ENCODE measurements at places on chromosomes 3 and 15.

- no peak for DNase-seq
These were observed 66.8 kb upstream of the BCHE start for GRCh38 chr3:165903885-165904630.

- DNase-seq = no peak
These were observed 243.1 kb upstream of the SETMAR start for GRCh38 chr3:4060064-4060463.

GRCh38 chr15:62307551-62307950 is 142.5 kb upstream of the C2CD4B start:
- no peak for DNase-seq

- DNase-seq = peak; percentile 22
These were observed 579 bp upstream of the PLAAT1 start for GRCh38 chr3:193240436-193240849.

DNA sequence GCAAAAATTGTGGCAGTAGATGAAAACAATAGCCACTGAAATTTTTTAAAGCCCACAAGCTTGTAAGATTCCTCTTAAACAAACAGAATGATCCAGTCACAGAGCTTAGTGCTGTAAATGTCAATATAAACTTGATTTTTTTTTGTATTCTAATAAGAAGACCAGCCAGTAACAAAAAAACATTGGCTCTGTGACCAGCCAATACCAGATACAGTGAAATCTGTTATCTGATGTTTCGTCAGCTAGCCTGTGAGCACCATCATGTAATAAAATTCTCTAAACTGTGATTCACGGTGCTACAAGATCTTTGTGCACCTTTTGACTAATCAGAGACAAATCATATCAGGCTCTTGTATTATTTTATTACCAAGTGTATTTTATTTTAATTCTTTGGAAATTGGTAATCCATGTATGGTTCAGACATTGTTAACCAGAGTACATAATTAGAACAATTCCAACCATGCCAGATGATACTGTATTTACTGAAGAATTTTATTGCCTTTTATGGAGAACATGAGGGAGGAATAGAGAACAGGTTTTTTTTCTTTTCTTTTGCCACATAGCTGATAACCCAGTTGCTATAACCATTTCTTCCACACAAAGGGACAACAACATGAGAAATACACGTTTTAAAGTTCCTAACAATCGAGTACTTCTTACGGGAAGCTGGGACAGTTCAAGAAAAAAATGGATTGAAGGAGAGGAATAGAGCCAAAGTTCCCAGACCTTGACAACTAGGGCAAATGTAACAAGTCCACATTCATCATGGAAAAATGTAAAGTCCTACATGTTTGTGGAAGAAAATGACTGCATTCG is 71.9 kb downstream of the FILIP1L start:
- no peak for DNase-seq

GRCh38 chr3:123672429-123673146 is 87.7 kb upstream of the HACD2 start:
- no peak for DNase-seq

GRCh38 chr3:68072062-68072461 is 417.6 kb upstream of the SUCLG2 start:
- DNase-seq = no peak

DNA sequence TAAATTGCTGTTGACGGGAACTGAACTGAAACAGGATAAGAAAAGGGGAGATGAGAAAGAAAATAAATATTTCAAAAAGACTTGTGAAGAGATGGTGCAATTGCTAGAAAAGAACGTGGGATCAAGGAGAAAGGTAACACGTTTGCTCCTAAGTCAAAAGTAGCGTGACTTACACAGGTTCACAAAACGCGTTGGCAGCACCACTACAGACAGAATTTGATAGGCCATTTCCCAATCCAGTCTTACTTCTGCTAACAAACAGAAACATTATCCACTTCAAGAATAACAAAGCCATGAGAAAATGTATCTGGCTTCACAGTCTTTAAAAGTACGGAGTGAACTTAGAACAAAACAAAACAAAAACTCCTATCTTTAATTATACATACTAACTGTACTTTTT is 75.5 kb downstream of the DPH6 start:
- DNase-seq = no peak

DNA sequence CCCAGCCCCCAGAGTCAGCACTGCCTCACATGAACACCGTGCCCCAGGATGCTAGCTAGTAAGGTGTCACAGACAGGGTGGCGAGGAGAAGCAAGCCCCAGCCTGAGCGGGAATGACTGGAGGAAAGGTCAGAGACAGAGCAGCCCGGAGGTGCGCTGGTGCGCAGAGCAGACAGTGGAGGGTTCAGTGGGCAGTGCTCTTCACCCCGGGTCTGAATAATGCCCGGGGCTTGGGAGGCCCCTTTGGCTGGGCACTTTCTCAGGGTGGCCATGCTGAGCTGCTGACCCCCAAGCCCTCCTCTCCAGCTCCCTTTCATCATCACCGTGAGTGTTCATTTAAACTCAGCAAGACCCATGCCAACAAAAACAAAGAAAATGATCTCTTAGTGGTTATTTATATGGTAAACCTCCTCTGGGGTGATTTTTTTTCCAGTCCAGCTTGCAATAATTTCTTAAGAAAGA is 110.8 kb downstream of the VGLL4 start:
- no peak for DNase-seq

DNA sequence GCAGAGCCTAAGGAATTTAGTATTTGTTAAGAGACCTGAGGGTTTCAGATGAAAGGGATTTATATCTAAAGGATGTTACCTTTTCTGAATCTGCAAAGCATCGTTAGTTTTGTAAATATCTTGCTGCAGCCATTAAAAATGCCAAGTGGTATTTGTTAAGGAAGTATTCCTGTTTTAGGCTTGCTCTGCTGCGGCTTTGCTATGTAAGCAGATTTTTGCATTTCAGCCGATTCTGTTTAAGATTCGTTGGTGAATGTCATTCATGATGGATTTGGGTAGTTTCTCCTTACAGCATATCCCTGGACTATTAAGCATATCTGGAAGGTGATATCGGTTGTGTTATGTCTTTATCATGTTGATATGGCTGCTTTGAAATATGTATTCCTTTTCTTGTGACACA is 1.0 kb downstream of the USP8 start:
- no peak for DNase-seq

DNA sequence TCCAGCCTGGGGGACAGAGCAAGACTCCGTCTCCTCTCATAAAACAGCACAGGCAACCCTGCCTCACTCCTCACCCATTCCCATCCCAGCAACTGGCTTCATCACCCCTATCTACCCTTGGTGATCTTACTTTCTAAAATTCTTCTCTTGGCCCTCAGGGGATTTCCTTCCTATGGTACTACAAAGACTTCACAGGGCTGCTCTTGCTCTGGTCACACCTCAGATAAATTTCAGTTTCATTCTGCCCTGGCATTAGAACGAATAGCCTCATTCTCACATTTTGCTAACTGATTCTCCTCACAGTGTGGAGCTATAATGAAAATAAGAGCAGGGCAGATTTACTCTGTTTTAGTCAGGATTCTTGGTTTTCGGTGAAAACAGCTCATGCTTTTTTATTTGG is 22.1 kb upstream of the CRBN start:
- no peak for DNase-seq

DNA sequence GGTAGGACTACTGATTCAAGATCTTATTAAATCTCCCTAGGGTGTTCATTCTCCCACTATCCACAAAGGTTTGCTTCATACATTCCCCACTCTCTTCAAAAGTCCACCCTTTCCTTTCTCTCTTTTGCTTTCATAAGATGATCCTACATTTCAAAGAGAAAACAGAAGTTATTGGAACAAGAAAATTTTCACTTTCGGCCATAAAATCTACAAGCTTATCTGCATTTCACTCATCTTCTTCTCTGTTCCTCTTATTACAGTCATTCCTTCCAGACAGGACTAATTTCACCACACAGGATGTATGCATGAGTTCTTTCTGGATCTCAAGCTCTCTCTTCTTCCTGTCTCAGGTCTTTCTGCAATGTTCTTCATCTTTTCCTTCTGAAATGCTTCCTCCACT is 238.7 kb downstream of the ISL2 start:
- DNase-seq = no peak

Data from NCI-H2227 treated with DMSO at 0.1 percent for 48 hours (cell line).